A549 treated with dexamethasone at 1 μM for 4 hours (cell line): ENCODE measurements at places on chromosomes 3 and 15. TPM values are rescaled to one million over a fixed set of nuclear protein-coding genes. Genes with fewer than 3 reads are reported as not detected.

Gene LIPH
- total RNA-seq, result 4.7 to 6.1 TPM (median 5.1 TPM) in 5 replicates

Gene ADAMTSL3
- total RNA-seq, result 0.24 to 0.56 TPM (median 0.42 TPM) in 5 replicates

Gene CD80
- total RNA-seq, result 0.04 to 0.09 TPM in 2 of 5 replicates, not detected in the others

Gene C3orf20
- 0.02 to 0.06 TPM in 2 of 5 replicates, not detected in the others for total RNA-seq

Gene PLA2G4F
- 0.03 to 0.06 TPM in 2 of 5 replicates, not detected in the others for total RNA-seq

Gene ZIC4
- total RNA-seq, result not detected in 5 replicates

Gene P2RY13
- total RNA-seq, result not detected in 5 replicates

Gene TUSC7
- total RNA-seq, result not detected in 5 replicates

Gene CCR5
- not detected in 5 replicates for total RNA-seq

Gene SOX14
- total RNA-seq, result not detected in 5 replicates

Gene PCSK6
- total RNA-seq, result 10.4 to 15.6 TPM (median 13.9 TPM) in 5 replicates

Gene INSYN1
- total RNA-seq, result 2.4 to 3.5 TPM (median 2.7 TPM) in 5 replicates

Gene MYLK
- 13.5 to 18.4 TPM (median 16.9 TPM) in 5 replicates for total RNA-seq
